ENCODE measurements at places on chromosomes 3 and 15.

DNA sequence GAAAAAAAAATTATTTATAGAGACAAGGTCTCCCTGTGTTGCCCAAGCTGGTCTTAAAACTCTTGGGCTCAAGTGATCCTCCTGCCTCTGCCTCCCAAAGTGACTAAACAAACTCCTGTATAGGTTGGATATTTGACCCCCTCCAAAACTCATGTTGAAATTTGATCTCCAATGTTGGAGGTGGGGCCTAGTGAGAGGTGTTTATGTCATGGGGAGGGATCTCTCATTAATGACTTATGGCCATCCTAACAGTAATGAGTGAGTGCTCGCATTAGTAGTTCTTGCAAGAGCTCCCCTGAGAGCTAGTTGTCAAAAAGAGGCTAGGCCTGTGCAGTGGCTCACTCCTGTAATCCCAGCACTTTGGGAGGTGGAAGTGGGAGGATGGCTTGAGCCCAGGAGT lies 141.2 kb downstream of the STT3B start:
- no peak for DNase-seq

DNA sequence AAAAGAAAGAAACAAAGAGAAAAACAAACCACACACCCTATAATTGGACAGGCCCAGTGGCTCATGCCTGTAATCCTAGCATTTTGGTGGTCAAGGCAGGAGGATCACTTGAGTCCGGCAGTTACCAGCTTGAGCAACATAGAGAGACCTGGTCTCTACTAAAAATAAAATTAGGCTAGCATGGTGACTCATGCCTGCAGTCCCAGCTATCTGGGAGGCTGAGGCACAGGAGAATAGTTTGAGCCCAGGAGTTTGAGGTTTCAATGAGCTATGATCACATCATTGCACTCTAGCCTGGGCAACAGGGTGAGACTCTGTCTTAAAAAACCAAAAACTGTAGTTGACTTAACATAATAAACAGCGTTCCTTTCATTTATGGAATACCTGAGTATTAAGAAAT lies 72.3 kb upstream of the ST3GAL6 start:
- no peak for DNase-seq

DNA sequence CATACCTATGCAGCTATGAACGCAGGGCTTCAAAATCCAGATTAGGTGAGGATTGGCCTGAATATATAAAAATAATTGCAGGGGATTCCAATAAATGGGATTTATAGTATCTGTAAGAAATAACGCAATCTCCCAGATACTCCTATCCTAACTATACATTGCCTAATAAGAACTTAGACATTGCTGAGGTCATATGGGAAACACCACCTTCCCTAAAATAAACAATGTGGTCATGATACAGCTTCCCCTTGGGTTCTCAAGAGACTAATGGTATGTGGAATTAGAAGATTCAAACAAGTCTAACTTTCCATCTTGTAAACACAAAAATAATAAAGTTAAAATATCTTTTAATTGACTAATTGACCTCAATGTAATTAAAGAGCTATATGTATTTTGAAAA lies 28.2 kb downstream of the UBE3A start:
- DNase-seq: no peak

GRCh38 chr15:85475711-85476110 lies 95.3 kb downstream of the AKAP13 start:
- no peak for DNase-seq

GRCh38 chr3:184690192-184690883 lies 21.5 kb downstream of the MAGEF1 start:
- DNase-seq: no peak

- no peak for DNase-seq
Measured at GRCh38 chr3:94965867-94966475, 903.1 kb downstream of the NSUN3 start.

Measured in stimulated activated CD4-positive, alpha-beta T cell treated with anti-CD3 and anti-CD28 coated beads, Interleukin-12 subunit alpha, Interleukin-12 subunit beta, amount 100 ng/mL, for 4 hours (primary cell).